Activated gamma-delta T cell (primary cell): ENCODE measurements at places on chromosomes 13 and 19.

DNA sequence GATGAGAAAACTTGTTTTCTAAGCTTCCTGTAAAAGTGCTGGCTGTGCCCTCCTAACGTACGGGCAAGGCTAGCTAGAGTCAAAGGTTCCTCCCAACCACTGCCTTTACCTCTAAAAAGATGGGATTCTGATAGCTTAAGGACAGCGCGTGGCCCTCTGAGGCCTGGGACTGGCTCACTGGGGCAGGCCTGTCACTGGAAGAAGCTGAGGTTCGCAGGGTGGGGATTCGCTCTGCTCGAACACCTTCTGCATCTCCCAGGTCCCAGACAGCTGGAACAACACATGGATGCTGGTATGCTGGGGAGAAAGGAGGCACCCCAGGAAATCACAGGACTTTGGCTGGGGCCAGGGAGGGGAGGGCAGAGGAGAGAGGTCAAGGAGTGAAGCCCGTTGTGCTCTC lies 53.1 kb downstream of the CRYL1 start:
- DNase-seq, result no peak

DNA sequence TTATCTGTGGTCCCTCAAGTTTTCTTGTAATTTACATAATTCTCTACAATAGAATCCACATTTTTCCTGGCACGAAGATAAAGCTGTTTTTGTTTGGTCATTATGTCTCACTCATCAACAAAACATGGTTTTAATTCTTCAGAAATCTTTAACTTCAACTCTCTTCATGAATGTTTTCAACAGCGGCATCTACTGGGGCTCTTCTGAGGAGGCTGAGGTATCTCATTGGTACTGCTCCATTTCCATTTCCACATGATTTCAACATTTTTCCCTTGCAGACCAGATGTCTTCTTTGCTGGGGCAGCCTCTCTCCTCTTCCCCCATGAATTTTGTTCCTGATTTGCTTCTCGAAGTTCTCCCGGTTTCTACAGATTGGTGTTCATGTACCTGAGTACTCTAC lies 5.8 kb upstream of the KBTBD7 start:
- no peak for DNase-seq

DNA sequence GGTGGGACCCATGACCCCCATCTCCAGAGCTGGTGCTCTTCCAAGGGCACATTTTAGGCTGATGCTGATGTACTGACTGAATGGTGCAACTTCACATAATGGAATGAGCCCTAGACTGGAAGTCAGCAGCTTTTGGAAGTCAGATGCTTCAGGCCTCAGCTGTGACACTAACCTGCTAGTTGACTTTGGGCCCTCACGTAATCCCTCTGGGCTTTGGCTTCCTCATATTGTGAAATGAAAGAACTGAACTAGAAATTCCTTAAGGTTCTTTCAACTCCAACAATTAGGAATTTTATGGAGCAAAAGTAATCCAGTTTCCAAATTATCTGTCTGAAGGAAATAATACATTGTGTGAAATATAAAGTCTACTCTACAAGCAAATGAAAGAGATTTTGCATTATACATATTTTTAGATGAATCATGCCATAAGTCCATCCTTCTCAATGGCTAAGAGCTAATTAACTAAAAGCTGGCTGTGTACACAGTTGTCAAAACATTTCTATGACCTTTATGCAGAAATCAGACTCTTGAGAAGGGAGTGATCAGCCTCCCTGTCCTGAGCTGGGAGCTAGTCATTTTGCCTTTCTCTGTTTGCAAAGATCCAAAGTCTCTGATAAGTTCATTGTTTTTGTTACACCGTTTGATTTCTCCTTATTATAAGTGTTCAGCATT lies 204.2 kb downstream of the DCLK1 start:
- DNase-seq, result no peak

- no peak for DNase-seq
These were observed 3.7 kb downstream of the BRSK1 start for GRCh38 chr19:55287361-55288079.

GRCh38 chr19:48513289-48514122 lies 1.9 kb upstream of the LMTK3 start:
- no peak for DNase-seq

DNA sequence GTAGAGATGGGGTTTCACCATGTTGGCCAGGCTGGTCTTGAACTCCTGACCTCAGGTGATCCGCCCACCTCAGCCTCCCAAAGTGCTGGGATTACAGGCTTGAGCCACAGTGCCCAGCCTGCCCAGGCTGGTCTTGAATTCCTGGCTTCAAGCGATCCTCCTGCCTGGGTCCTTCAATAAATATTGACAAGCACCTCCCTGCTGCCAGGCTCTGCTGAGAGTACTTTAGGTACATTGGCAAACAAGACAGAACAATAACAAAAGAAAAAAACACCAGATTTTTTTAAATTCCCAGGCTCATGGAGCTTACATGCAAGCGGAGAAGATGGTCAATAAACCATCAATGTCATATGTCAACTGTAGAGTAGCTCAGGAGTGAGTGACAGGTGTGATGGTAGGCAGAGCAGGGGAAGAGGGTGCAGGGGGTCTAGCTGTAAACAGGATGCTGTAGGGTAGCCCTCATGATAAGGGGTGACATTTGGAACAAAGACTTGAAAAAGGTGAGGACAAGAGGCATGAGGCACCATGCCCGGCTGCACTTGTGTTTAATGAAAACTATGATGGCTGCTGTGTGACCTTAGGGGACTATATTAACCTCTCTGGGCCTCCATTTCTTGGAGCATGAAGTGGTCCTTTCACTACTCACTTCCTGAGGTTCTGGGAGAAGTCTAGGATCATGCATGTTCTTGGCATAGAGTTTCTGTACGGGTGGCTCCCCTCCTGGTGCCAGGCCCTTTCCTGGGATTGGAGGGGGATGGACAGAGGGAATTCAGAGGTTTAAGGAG lies 19.6 kb downstream of the SULT2B1 start:
- DNase-seq, result no peak

- no peak for DNase-seq
These were observed 451 bp downstream of the NOSIP start for GRCh38 chr19:49579947-49580263.

DNA sequence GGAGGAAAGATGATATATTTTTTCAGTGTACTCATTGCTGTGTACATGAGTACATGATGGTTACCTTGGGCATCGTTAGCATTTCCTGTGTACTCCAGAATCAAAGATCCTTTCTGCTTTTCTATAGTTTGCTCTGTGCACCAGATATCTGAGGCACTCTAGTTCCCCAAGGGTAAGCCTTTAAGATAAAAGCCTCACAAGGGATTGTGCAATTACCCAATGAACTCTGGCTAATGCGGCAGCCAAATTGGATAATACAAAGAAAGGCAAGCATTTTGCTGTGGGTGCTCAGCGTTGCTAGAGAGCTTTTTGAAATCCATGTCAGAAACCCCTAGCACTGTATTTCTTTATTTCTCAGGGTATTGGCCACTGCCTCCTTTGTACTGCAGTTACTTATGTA lies 2.9 kb downstream of the CYSLTR2 start:
- DNase-seq, result no peak

- DNase-seq, result no peak
These were observed 8.8 kb downstream of the PPP1R13L start for GRCh38 chr19:45395821-45396617.

- peak; percentile 26 for DNase-seq
These were observed at the start of gene TMEM221 for GRCh38 chr19:17448131-17448967. TMEM221 (minus strand) TSS chr19:17448668; CDS start chr19:17448462, 206 bp downstream.

GRCh38 chr13:46213242-46213641 lies 1.5 kb downstream of the LRRC63 start:
- no peak for DNase-seq

- peak; percentile 18 for DNase-seq
These were observed 1.8 kb downstream of the FGF14 start for GRCh38 chr13:102399791-102400674.

- no peak for DNase-seq
These were observed 139.0 kb downstream of the RAP2A start for GRCh38 chr13:97573011-97573410.

DNA sequence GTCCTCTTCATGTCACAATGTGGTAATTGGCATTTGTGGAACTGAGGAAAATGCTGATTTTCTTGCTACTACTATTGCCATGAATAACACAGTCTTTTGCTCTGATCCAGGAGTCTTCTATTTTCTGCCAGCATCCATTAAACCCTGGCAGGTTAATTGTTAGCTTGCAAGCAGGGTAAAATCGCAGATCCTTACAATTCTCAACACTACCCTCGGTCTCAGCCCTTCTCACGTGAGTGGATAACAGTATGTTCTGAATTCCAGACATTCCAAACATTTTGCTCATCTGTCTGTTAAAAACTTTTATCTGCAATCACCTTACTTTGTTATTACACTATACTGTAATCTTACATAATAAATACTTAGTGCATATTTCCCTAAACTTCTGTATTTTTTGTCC lies 251.3 kb upstream of the ATXN8OS start:
- no peak for DNase-seq

DNA sequence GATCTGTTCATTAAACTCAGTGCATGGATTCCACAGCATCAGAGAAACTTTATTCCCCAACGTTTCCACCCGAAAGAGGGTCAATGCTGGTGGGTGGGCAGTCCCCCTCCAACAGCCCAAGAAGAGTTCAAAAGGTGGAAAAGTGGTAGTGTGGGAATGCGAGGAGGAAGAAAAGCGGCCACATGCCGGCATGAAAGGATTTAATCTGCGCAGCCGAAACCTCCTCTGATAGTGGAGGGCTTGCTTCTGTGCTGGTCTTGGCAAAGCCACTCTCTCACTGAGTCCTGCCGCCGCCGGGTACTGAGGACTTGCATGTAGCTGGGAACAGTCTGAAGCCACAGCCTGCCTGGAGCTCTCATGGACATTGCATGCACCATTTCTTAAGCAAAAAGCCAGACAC lies 136.2 kb upstream of the ZNF536 start:
- no peak for DNase-seq

DNA sequence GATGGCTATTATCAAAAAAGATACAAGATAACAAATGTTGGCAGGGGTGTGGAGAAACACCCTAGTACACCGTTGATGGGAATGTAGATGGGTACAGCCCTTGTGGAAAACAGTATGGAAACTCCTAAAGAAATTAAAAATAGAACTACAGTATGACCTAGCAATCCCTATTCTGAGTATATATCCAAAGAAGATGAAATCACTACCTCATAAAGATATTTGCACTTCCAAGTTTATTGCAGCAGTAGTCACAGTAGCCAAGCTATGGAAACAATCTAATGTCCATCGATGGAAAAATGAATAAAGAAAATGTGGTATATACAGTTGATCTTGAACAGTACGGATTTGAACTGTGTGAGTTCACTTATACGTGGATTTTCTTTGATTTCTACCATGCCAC lies 28.3 kb downstream of the TDRD3 start:
- no peak for DNase-seq

DNA sequence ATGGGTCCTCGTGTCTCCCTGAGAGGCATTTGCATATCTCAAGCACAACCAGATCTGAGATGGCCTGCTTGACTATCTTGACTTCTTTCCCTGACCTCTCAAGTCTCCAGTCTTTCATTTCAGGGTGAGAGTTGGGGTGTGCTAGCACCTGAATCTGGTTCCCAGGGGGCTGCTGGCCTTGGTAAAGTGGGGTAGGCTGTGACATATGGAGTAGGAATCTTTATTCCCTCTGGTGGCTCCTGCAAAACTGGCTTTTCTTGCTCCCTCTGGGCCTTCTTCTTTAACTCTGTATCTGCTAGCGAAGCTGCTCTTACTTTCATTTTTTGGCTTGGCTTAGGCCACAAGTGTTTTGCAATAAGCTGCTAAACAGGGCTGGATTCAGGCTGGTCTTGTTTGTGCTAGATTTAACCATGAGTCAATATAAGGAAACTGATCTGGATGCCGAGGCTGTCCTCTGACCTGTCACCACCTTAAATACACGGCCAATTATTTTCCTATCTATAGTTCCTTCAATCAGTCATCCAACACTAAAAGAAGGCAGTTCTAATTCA lies 42.3 kb downstream of the ZNF493 start:
- DNase-seq, result no peak

- DNase-seq, result no peak
These were observed 79.2 kb upstream of the C13orf46 start for GRCh38 chr13:114053026-114053425.

DNA sequence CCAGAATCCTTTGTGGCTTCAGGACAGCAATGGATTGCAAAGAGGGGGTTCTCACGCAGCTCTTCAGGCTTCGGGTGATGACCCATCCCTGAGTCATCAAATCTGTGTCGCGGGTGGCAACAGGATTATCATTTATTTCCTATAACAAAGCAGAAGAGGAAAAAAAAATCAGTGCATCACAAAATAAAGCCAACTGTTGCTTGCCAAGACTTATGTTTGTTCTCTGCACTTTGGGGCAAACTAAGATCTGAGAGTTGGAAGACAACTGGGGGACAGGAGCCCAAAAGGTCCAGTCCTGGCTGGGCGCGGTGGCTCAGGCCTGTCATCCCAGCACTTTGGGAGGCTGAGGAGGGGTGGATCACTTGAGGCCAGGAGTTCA lies 6.4 kb downstream of the GNA15 start:
- no peak for DNase-seq

GRCh38 chr19:14782626-14783409 lies 4.5 kb upstream of the ADGRE2 start:
- no peak for DNase-seq

GRCh38 chr13:99809926-99810325 lies 161.6 kb downstream of the ZIC5 start:
- no peak for DNase-seq

GRCh38 chr19:17953316-17953801 lies 13.5 kb upstream of the KCNN1 start:
- DNase-seq, result no peak

- DNase-seq, result no peak
These were observed 35.7 kb downstream of the TFDP1 start for GRCh38 chr13:113620036-113620796.

- DNase-seq, result no peak
These were observed 28.2 kb downstream of the GPC6 start for GRCh38 chr13:93254775-93255174.

DNA sequence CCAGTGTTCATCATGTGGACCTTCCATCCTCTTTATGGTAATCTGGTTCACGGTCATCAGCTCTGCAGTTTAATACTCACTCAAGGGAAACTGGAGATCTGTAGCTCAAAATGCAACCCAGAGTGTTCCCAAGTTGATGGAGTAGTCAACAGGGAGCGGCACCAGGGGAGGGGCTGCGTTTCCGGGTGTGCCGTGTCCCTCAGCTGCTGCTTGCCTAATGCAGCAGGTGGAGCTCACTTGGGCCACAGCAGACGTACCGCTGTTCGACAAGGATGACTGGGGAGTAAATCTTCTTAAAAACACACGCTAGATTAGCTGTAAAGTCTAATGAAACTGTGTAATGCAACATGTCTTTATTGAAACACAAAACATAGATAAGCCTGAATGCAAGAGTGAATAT lies 81.1 kb downstream of the TNFSF13B start:
- no peak for DNase-seq

DNA sequence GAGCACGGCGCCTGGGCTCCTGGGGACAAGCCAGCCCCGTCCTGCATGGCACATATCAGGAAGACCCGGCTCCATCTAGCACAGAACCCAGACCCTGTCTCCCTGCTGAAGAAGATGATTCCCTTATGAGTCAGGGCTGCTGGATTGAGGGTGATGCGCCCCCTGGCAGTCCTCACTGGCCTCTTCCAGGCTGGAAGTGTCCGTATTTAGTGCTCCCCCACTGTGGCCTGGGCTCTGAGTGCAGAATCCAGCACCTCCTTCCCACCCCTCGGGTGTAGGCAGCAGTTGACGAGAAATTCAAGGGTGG lies 14.9 kb downstream of the COMP start:
- no peak for DNase-seq

GRCh38 chr13:24173795-24174194 lies 13.3 kb downstream of the SPATA13 start:
- DNase-seq, result no peak
